ENCODE measurements at places on chromosomes 6 and 20.

GRCh38 chr6:16273256-16273655, 34.9 kb downstream of the GMPR start:
- no peak for DNase-seq

- DNase-seq, result no peak
These were observed 345.0 kb downstream of the PREX1 start for GRCh38 chr20:48482790-48483189.

GRCh38 chr6:39214846-39215639, 14.2 kb downstream of the KCNK5 start:
- peak; percentile 80 for DNase-seq

DNA sequence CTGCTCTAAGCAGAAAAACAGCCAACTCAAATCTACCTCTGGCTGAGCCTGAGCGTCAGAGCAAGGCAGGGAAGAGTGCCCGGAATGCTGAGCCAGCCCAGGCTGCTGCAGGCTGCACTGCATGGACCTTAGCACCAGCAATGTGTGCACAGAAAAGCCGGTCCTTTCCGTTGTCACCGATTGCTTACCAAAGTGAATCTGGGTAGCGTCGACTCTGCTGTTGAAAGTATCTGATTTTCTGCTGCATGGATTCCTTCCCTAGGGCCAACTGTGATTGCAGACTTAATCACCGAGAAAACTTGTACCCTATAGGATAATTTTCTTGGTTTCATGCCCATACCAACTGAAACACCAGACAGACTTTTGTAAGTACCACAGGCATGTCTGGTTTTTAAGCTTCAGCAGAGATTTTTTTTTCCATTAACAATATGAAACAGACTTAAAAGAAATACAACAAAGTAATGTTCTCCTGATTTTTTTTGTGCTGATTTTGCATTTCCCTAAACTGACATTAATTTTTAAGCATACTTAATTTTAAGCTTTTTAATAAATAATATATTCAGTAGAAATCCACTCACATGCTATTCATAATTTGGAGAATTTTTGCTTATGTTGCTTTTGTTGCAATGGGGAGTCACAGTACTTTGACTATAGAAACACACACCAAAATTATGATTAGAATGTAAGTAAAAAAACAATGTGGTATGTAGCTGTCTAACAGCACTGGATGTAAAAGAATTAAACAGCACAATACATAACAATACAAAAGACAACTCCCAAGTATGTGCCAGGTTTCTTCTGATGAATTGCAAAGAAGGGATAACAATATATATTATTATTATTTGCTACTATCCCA, 218.0 kb downstream of the THBS2 start:
- DNase-seq, result peak; percentile 19

DNA sequence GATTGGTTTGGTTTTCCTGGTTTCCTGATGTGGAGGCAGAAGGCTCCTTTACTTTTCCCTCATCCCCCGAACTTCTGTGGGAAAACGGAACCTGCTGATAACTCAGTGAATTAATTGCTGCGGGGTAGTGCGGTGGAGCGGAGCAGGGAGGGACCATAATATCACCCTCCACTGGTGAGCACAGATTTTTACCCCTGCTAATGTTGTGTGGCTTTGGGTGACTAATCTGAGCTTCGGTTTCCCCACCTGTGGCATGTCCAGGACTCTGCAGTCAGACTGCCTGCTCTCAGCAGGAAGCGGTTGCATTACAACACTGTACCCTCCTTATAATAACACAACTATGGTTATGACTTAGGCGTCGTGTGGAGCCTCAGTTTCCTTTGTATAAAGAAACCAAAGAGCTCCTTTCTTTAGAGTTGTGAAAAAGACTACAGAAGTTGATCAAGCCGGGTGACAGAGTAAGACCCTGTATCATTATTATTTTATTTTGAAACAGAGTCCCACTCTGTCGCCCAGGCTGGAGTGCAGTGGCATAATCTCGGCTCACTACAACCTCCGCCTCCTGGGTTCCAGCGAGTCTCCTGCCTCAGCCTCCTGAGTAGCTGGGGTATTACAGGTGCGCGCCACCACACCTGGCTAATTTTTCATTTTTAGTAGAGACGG, 2.2 kb upstream of the ID1 start:
- DNase-seq, result peak; percentile 95

GRCh38 chr6:37660317-37660716, 37.4 kb downstream of the MDGA1 start:
- no peak for DNase-seq

GRCh38 chr6:87731818-87732661, 30.0 kb upstream of the AKIRIN2 start:
- DNase-seq, result peak; percentile 96

DNA sequence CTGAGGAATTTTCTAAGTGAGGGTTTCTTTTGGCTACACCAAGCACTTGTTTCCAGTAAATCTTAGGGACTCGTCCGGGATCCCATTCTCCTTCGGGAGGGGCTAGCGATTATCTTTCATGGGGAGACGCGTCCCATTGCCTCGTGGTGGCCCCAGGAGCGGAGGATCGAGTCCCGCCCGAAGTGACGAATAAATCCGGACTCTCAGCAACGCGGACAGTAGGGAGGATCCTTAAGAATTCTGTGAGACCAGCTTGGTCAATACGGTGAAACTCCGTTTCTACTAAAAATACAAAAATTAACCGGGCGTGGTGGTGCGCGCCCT, 69.1 kb upstream of the PRSS16 start:
- DNase-seq, result no peak

DNA sequence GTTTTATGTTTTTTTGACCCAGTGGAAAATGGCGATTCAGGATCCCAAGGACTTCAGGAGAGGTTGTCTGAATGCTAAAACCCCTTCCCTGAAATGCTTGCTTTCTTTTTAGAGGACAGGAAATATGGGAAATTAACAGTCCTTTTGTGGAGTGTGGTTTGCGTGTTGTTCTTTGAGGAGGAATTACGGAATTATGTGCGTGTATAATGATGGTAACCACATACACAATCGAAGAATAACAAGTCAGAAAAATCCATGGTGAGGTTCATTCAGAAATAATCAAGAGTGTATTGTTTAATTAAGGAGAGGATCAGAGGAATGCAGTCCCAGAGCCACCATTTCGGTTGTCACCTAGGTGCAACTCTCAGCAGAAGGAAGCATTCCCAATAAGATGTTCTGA, 73.2 kb downstream of the PHACTR3 start:
- DNase-seq, result no peak

DNA sequence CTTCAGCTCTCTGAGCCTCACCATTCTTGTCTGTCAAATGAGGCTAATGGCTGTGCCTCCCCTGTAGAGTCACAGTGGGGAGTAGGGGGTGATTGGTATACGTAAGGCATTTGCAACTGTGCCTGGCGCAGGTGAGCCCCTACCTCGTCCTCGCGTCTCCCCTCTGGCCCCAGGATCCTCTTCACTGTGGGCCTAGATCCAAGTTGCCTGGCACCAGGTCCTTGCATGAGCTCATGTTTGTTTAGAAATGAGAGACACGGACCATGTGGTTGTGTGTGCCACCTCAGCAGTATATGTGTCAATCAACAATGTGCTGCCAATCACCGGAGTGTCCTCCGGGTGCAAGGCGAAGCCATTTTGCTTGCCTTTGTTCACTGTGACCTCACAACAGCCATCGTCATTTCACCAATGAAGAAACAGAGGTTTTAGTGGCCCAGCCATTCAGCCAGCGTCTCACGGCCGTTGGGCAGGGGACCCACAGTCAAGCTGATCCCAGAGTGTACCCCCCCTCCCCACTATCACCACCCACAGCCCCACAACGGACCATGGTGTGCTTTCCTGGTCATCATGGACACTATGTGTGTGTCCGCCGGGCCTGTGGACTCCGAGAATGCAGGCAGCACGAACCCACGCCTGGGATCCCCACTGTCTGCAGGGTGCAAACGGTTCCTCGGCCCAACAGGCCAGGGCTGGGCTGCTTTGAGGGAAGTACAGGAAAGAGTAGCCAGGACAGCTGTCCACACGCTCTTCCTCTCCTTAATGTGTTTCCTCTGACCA, 35.9 kb upstream of the STX16 start:
- DNase-seq, result no peak

- DNase-seq, result no peak
These were observed 3.2 kb upstream of the IRF4 start for GRCh38 chr6:388202-388903.

GRCh38 chr6:133551436-133551835, 310.3 kb downstream of the EYA4 start:
- DNase-seq, result no peak

GRCh38 chr20:59159493-59160376, 3.9 kb upstream of the ZNF831 start:
- DNase-seq, result no peak

- no peak for DNase-seq
These were observed 3.6 kb upstream of the MYLK2 start for GRCh38 chr20:31815408-31816188.

DNA sequence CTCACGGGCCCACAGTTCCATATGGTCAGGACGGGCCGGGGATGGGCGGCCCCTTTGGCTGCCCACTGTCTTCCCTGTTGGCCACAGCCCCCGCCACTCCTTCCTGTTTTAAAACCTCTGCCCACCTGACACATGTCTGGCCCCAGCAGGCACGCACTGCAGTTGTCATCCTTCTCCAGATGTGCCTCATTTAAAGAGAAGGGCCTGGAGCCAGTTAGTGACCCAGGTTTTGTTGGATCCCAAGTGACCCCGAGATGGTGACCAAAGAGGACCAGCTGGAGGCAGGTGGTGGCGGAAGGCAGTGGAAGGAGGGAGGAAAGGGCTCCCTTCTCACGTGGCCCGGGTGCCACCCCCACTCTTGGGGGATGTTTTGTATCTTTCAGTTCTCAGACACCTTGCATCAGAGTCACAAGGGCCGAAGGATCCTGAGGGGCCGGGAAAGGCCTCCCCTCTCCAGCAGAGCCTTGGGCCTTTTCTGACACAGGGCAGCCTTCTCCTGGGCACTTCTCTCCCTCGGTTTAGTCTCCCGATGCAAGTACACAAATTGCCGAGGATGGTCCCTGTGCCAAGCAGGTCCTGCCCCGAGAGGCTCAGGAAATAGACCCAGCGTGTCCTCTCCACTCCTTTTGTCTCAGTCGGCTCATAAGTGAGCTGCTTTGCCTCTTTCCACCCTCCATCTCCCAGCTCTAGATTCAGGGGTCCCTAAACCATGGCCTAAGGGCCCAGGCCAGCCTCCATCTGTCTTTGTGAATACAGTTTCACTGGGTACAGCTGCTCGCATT, 117.6 kb downstream of the SULF2 start:
- DNase-seq, result no peak

- DNase-seq, result no peak
These were observed 12.4 kb downstream of the UQCC2 start for GRCh38 chr6:33699131-33699530.

DNA sequence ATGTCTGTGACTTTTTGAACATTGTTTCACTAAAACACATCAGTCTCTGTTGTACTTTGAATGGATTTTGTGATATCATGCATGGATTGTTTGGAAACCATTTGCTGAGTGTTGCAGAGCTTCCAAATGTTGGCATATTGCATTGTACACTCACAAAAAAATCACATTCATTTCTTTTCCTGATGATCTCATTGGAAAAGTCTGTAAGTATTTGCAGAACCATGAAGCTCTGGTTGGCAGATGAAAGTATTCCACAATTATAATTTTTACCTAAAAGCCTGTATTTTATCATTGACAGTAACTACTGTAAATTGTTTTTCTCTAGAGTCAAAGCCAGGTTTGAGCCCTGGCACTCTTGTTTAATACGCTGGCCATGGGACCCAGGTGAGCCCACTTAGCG, 42.1 kb downstream of the VAPB start:
- DNase-seq, result no peak

DNA sequence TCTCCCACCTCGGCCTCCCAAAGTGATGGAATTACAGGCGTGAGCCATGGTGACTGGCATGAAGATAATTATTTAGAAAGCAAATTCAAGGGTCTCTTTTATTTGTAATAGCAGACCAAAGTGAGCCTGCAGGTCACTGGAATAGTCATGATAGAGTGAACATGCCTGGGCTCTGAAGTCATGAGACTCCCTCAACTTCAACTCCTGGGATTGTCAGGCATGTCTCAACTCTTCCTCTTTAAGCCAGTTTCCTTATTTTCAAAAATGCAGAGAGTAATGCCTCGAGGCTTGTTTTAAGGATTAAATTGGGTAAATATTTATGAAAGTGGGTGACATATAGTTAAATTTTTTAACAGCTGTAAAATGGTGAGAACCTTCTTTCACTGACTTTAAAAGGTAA, 22.7 kb upstream of the HECA start:
- DNase-seq, result no peak

- no peak for DNase-seq
These were observed 430.8 kb upstream of the RUNX2 start for GRCh38 chr6:44897316-44897715.

DNA sequence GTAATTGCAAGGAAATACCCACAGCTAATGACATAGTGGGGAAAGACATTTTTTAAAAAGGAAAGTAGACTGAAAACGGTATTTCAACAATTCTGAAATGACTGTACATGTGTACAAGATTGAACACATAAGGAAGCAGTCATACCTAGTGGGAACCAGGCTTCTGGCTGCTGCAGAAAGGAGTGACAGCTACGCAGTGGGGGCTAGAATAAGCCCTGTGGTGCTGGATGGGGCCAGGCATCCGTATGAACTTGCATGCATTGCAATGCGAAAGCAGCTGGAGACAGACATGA, 54.9 kb upstream of the GPR31 start:
- no peak for DNase-seq

GRCh38 chr6:69349771-69350170, 447.0 kb downstream of the LMBRD1 start:
- DNase-seq, result no peak

GRCh38 chr6:158816803-158817727, 2.1 kb downstream of the EZR start:
- peak; percentile 55 for DNase-seq

GRCh38 chr20:22810626-22811569, 224.2 kb upstream of the SSTR4 start:
- DNase-seq, result no peak

GRCh38 chr20:8662433-8662954, 406.4 kb upstream of the PLCB4 start:
- DNase-seq, result no peak

GRCh38 chr20:47568019-47568418, 66.3 kb downstream of the NCOA3 start:
- DNase-seq, result peak; percentile 56

- no peak for DNase-seq
These were observed 80.5 kb downstream of the SMLR1 start for GRCh38 chr6:130907687-130908086.

Data from kidney tubule cell (primary cell).